ENCODE measurements at places on chromosomes 3 and 15. TPM values are rescaled to one million over a fixed set of nuclear protein-coding genes. Genes with fewer than 3 reads are reported as not detected.

The ERC2 gene
- 15.6 TPM for total RNA-seq

The SEMA5B gene
- total RNA-seq, result 0.27 TPM

The OR5K2 gene
- total RNA-seq, result not detected

DNA sequence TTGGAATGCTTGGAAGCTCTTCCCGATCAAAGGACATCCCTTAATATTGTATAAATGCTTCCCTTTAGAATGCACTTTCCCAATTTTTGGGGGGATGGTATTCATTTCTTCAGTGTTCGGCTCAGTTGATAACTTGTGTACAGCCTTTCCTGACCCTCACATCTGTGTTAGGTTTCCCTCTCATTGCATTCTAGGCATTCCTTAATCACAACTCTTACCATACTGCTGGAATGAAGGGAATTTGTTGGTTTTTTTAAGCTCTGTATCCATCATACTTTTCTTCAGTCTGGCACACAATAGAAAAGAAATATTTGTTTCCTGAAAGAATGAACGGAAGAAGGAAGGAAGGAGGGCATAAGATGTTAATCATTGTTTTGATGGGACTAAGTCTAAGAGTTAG is 119.5 kb downstream of the CHST2 start:
- no peak for DNase-seq
- H3K27ac ChIP-seq, result no peak overlapping the region
- H3K4me1 ChIP-seq, result peaks cover 20% of the 10 kb centered on the region

DNA sequence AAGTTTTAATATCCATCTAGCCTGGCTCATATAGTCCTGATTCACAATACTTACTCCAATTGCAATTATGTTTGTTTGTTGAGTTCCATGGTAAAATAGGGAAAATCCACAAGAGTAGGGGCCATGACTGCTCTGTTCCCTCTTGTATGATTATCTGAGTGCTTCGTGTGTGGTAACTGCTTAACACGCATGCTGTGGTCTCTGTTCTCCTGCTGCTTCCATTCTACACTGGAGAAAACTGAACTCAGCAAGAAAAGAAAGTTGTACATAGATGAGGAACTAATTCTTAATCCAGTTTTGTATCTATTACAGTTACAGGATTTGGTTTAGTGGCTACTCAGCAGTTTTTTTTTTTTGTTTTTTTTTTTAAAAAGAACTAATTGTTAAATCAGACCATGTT is 223.0 kb upstream of the SATB1 start:
- H3K4me1 ChIP-seq, result no peaks in the 10 kb centered on the region
- no peak overlapping the region for H3K27ac ChIP-seq
- no peak for DNase-seq
- no peaks in the 10 kb centered on the region for H3K36me3 ChIP-seq

DNA sequence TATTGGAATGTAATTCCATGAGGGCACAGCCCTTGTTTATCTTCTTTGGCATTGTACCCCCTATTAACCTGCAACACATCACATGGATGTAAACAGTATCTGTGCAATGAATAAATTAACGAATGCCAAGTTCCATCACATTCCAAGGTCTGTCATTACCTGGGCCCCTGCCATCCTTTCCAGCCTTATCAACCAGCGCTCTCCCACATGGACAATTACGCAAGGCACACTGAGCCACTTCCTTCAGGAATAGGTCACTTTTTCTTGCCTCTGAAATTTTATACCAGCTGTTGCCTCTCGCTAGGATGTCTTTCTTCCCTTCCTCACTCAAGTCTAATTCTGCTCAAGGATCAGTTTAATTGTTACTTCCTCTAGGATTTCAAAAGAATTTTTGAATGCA is 1051.8 kb upstream of the CFAP20DC start:
- H3K27me3 ChIP-seq, result no peaks in the 10 kb centered on the region
- DNase-seq, result no peak
- H3K4me3 ChIP-seq, result no peak overlapping the region
- H3K27ac ChIP-seq, result no peak overlapping the region
- peaks cover 18% of the 10 kb centered on the region for H3K4me1 ChIP-seq

DNA sequence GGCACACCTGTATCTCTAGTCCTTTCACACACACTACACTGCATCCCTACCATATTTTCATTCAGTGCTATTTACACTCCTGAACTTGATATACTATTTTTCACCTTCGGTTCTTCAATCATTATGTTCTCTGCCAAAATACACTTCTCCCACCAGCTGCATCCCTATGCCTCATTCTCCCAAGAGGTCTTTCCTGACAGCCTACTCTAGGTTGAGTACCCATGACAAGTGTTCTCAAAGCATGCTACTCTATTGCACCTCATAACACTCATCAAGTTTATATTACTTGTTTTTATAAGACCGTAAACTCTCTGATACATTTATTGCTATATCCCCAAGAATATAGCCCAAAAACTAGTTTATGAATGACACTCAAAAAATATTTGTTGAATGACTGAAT is 549.5 kb downstream of the PYDC2 start:
- H3K4me1 ChIP-seq, result no peaks in the 10 kb centered on the region
- H3K27ac ChIP-seq, result no peak overlapping the region
- no peaks in the 10 kb centered on the region for H3K27me3 ChIP-seq
- no peaks in the 10 kb centered on the region for H3K36me3 ChIP-seq
- H3K4me3 ChIP-seq, result no peak overlapping the region

DNA sequence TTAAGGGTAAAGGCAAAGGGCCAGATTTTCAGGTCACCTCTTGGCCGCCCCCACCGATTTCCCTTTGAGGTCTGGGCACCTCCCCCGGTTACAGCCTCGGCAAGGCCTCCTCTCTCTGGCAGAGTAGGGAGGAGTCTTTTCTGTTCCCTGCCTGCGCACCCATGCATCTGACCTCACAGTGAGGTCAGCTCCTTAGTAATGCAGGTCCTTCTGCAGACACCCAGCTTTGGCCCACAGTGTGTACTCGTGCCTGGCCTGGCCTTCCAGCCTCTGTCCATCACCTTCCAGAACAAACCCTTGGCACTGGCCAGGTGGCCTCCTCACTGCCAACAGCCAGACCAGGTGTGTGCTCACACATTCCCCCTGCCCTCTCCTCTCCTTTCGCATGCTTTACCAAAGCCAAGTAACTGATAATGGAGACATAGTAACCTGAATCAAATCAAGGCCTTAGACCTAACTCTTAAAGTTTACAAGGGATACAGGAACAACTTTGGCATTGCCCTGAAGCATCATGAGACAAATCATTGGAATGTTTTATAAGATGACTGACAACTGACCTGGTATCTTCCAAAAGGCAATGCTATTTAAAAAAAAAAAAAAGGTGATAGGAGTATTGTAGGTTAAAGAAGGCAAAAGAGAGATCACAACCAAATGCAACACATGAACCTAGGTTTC is 61.3 kb downstream of the CORO2B start:
- H3K27me3 ChIP-seq, result no peaks in the 10 kb centered on the region
- peak overlapping the region; percentile 52 for H3K27ac ChIP-seq
- no peak overlapping the region for H3K4me3 ChIP-seq
- H3K36me3 ChIP-seq, result no peaks in the 10 kb centered on the region
- DNase-seq, result no peak
